Muscle of leg (tissue), 16 donors: ENCODE measurements at places on chromosomes 16 and 17. TPM values are rescaled to one million over a fixed set of nuclear protein-coding genes. Genes with fewer than 3 reads are reported as not detected.
A peak's percentile ranks its signal among the peaks of the same experiment; 100 is the strongest.

GRCh38 chr17:20121359-20122253 lies 112.4 kb downstream of the SPECC1 start:
- no peaks in the 10 kb centered on the region for H3K36me3 ChIP-seq
- DNase-seq, result peak; percentile 67
- H3K4me1 ChIP-seq, result peaks cover 15% of the 10 kb centered on the region
- peaks cover 3% of the 10 kb centered on the region for H3K27me3 ChIP-seq

- no peaks in the 10 kb centered on the region for H3K27me3 ChIP-seq
- no peaks in the 10 kb centered on the region for H3K4me1 ChIP-seq
- no peak for DNase-seq
- no peak overlapping the region for H3K27ac ChIP-seq
- H3K36me3 ChIP-seq, result no peaks in the 10 kb centered on the region
These were observed 171.7 kb downstream of the ABCC12 start for GRCh38 chr16:47983999-47984580.

- no peaks in the 10 kb centered on the region for H3K4me1 ChIP-seq
- DNase-seq, result no peak
- H3K4me3 ChIP-seq, result no peak overlapping the region
- no peaks in the 10 kb centered on the region for H3K27me3 ChIP-seq
These were observed 8.1 kb downstream of the SCNN1B start for GRCh38 chr16:23310217-23310616.

- DNase-seq, result no peak
- H3K4me3 ChIP-seq, result no peak overlapping the region
- no peaks in the 10 kb centered on the region for H3K36me3 ChIP-seq
- peaks cover 5% of the 10 kb centered on the region for H3K4me1 ChIP-seq
- H3K27me3 ChIP-seq, result no peaks in the 10 kb centered on the region
These were observed 7.8 kb upstream of the CHST6 start for GRCh38 chr16:75502916-75503605.

GRCh38 chr16:11679250-11679649 lies 11.0 kb downstream of the SNN start:
- H3K27me3 ChIP-seq, result no peaks in the 10 kb centered on the region
- H3K4me1 ChIP-seq, result peaks cover 62% of the 10 kb centered on the region
- H3K27ac ChIP-seq, result no peak overlapping the region

GRCh38 chr16:88886845-88887521 lies 20.5 kb upstream of the PABPN1L start:
- peaks cover 75% of the 10 kb centered on the region for H3K4me1 ChIP-seq
- H3K36me3 ChIP-seq, result peaks cover 55% of the 10 kb centered on the region
- peak overlapping the region; percentile 76 for H3K27ac ChIP-seq
- DNase-seq, result peak; percentile 96
- H3K27me3 ChIP-seq, result no peaks in the 10 kb centered on the region
- no peak overlapping the region for H3K4me3 ChIP-seq

ADGRG1 gene
- total RNA-seq, result 1.9 TPM
